ENCODE measurements at places on chromosomes 13 and 19.

GRCh38 chr19:54448040-54448773 lies 792 bp upstream of the LENG8 start:
- peak; percentile 35 for DNase-seq

- DNase-seq, result no peak
Observed at GRCh38 chr19:31283701-31284100, 65.5 kb downstream of the TSHZ3 start.

DNA sequence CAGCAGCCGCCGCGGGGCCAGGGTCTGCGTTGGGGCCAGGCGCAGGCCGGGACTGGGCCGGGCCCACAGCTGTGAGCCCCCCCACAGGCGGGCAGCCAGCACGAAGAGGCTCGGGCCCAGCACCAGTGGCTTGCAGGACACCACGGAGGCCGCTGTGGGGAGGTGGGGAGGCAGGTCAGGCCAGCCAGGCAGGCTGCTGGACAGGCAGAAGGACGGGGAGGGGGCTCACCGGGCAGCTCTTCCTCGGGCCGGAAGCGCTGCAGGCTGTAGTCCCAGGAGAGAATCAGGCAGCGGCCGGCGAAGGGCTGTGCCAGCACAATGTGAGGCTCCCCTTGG lies 8.3 kb downstream of the LGI4 start:
- no peak for DNase-seq

DNA sequence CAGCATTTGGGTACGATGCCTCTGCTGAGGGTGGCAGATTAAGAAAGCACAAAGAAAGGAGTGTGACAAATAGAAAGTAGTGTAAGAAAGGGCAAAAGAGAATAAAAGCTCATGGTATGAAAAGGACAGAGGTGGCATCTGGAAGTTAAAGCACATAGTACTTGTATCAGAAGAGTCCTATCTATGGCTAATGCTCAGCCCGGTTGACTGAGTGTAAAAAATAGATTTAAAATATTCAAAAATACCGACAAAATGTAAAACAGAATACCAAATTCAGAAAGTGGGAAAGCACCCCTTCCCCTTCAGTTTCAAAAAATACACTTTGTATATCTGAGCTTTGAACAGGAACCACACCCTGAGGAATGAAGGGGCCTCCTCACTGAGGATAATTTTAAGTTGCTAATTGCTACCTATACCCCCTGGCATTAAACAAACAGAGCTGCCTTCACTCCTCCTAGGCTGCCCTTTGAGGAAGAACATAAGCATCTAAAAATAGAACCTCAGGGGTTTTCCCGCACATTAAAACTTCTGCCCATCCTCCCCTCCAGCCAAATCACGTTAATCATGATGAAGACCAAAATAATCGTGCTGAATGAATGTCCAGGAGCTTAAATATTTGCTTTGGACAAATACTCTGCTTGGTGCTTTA lies 43.3 kb downstream of the DLEU7 start:
- no peak for DNase-seq

GRCh38 chr19:1528596-1529429 lies 4.9 kb downstream of the PLK5 start:
- no peak for DNase-seq

GRCh38 chr13:98570929-98571372 lies 6.0 kb downstream of the STK24 start:
- DNase-seq, result no peak

GRCh38 chr19:3613818-3614661 lies 7.4 kb upstream of the TBXA2R start:
- no peak for DNase-seq

GRCh38 chr13:26853323-26853722 lies 92.7 kb upstream of the GPR12 start:
- no peak for DNase-seq

DNA sequence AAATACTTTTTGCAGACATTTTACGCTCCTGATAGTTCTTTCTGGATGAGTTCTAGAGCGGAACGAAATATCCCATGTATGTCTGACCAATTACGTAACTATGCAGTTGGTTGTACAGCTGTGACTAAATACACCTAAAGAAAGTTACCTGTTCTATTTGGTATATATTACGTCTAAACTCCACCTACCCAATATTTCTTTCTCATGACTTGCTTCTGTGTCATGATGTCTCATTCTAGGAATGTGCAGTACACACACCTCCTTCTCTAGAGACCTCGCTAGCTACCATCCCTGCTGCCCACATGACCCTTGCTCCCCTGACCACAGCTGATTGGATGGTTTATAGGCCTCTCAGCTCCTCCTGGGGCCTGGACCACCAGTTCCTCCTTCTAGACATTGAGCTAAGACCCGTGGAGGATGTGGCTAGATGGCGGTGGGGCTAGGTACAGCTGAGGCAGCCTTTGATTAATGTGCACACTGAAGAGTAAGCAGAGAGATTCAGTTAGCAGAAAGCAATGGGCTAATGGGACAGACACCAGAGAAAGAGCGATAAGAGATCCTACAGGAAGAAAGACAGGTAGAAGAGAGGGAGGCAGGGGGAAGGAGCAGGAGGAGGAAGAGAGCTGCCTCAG lies 422.1 kb downstream of the COG6 start:
- DNase-seq, result no peak

DNA sequence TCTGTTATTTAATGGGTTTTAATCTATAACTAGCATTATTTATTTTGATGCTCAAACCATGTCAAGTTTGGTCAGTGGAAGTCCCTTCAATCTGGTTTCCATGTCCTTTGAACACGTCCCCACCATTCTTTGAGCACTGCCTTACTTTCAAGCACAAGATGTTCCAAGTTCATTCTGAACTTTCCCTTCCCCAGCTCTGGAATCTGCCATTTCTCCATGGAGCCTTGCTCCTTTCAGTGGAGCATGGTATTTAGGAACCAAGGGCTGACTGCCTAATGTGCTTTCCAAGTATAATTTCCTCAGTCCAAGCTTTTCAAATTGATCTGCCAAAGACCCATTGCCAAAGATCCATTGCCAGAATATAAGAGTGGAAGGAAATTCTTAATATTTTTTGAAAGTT lies 1.1 kb upstream of the ZNF546 start:
- no peak for DNase-seq

GRCh38 chr13:62502588-62502987 lies 1086.9 kb upstream of the PCDH20 start:
- no peak for DNase-seq

DNA sequence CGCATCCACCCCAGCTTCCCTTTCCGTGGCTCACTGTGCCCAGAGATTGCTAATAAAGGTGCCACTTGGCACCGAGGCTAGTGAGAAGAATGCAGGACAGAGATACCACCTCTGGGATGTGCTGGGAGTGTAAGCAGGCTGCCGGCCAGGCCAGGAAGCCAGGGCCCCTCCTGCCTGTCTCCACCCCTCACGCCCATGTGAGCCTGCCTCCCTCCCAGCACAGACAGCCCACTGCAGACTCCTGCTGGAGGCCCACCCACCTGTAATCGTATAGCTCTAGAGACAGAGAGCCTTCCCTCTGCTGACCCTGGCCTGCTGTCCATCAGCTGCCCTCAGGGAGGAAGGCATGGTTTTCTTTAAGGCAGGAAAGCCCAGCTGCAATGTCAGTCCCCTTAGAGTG lies 13.9 kb downstream of the VSTM2B start:
- DNase-seq, result no peak

- no peak for DNase-seq
Observed at GRCh38 chr19:8242211-8242821, 33.1 kb downstream of the CERS4 start.

DNA sequence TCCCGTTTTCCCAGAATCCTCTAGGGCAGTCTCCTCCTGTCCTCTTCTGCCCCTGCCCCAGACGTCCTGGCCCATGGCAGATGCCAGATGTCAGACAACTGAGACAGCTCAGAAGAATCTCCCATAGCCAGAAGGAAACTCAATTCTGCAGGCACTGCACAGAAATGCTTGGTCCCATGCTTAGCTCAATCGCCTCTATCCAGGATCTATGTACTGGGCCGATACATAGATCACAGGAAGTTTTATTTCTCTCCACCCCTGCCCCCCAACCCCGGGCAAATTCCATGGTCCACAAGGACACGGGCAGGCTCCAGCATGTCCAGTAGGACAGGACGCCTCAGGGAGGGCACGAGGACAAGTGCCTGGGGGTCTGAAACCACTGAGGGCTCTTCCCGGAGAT lies 4.8 kb downstream of the MBD3 start:
- DNase-seq, result no peak

DNA sequence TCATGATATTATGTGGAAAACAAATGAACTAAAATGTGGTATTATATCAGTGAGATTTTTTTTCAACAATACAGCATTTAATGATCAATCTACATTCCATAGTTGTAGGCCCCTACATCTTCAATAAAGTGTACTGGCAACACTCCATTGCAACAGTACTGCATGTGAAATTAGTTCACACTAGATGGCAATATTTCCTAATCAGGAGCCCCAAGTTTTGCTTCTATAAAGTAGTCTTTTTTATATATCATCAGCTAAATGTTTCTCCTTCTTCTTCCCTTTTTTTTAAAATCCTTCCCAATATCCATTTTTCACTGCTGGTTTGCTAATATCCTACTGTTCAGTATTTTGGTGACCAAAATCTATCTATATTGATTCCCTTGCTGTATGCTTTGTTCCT lies 528.3 kb upstream of the ATXN8OS start:
- no peak for DNase-seq

- no peak for DNase-seq
Observed at GRCh38 chr13:40666933-40667621, 636 bp upstream of the FOXO1 start.

DNA sequence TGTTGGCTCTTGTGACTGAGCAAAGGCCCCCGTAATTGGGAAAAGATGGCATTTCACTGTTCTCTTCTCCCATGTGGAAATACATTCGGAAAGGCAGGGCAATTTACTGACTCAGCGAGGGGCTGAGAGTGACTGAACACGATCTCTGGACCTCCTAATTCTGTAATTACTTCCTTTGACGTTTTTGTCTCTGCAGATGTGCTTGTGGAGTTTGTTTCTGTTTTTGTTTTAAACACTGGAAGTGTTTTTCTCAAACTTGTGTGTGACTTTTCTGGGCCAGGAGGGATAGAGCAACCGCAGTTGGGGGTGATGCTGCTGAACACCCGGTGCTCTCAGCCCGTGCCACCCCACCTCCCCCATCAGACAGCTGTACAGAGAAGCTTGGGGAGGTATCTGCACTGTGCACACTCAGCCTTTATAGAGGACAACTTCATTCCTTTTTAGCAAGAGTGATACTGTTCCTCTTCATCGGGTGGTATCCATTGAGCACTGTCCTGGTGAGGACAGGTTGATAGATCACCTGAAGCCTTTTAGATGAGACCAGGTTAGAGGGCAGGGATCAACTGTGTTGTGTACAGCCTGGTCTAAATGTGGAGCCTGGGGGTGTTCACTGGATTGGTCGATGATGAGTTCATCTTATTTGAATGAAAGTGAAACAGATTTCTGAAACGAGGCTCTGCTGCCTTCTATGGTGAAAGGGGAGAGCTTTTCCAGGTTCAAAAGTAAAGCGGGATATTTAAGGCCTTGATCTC lies 117.4 kb downstream of the ESD start:
- no peak for DNase-seq

GRCh38 chr13:93758575-93758974 lies 532.0 kb downstream of the GPC6 start:
- DNase-seq, result no peak

DNA sequence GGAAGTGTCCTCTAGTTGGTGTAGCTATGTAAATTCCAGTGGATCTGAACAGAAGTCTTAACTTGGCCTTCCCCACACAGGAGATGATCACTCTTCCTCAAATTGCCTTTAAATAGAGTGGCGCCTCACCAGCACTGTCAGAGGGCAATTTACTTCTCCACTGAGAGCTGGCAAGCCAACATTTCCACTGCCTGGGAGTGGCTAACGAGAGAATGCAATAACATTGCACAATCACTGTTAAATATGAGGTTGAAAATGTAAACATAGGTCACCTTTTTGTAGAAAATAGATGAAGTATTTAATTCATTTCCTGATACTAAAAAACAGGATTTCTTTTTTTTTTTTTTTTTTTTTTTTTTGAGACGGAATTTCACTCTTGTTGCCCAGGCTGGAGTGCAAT lies 55.4 kb upstream of the UBL3 start:
- no peak for DNase-seq

DNA sequence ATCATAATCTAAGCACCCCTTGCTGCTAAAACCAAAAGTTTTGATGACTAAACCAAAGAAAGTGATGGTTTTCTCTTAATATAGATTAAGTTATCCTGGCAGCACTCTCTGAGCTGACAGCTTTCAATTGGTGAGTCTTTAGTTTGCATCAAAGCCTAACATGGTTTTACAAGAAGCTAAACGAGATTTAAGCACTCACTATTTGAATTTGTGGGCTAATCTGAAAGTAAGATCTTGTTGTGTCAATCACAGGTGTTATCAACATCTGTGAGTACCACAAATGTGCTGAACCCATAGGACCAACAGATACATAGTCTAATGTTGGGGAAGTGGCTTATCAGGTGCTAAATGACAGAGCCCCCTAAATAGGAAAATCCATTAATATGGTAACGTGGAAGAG lies 223.9 kb downstream of the LHFPL6 start:
- no peak for DNase-seq

DNA sequence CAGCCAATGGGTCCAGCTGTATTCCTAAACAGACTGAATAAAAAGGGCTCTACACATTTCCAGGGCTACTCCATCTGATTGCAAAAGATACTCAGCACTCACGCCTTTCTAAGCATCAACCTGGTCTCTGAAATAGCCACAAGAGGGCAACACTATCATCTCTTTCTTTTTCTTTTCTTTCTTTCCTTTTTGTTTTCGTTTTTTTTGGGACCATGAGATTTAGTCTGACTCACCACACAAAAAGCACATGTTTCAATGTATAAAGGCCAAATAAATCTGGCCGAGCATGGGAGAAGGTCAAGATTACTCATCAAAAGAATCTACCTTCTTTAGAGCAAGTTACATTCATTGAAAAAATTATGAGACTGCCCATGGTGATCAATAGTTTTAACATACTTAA lies 805.6 kb upstream of the ARGLU1 start:
- DNase-seq, result no peak

DNA sequence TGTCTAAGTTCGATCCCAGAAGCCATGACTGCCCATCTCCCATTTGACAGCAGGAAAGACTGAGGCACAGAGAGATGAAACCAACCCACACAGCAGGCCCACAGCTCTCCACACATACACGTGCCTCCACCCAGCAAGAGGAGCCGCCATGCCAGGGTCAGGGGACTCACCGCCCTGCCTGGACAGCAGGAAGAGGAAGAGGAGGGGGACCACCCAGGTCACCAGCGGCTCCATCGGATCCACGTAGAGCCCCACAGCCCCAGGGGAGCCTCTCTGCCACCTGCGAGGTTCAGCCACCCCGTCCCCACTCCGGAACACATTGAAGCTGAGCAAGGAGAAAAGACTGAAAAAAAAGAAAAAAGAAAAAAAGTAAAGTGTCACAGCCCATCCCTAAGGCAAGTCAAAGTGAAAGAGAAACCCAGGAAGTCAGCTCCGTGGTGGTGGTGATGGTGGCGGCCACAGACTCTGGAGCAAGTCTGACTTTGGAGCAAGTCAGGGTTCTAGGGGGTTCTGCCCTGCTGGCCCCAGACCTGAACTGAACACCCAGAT lies at the start of gene IL12RB1:
TSS of gene IL12RB1 (minus strand) at position 345 of the 549 bp plus-strand sequence. CDS start at position 234, 111 bp downstream.
- no peak for DNase-seq

- no peak for DNase-seq
Observed at GRCh38 chr19:16309643-16310042, 15.0 kb upstream of the KLF2 start.

- no peak for DNase-seq
Observed at GRCh38 chr19:39681416-39681815, 22.9 kb upstream of the LGALS14 start.

Data from stimulated activated CD4-positive, alpha-beta T cell treated with anti-CD3 and anti-CD28 coated beads, TNF-alpha, amount 100 ng/mL, for 1 hour (primary cell).